NCI-H187 treated with DMSO at 0.1 percent for 48 hours (cell line): ENCODE measurements at places on chromosomes 2 and 18.

DNA sequence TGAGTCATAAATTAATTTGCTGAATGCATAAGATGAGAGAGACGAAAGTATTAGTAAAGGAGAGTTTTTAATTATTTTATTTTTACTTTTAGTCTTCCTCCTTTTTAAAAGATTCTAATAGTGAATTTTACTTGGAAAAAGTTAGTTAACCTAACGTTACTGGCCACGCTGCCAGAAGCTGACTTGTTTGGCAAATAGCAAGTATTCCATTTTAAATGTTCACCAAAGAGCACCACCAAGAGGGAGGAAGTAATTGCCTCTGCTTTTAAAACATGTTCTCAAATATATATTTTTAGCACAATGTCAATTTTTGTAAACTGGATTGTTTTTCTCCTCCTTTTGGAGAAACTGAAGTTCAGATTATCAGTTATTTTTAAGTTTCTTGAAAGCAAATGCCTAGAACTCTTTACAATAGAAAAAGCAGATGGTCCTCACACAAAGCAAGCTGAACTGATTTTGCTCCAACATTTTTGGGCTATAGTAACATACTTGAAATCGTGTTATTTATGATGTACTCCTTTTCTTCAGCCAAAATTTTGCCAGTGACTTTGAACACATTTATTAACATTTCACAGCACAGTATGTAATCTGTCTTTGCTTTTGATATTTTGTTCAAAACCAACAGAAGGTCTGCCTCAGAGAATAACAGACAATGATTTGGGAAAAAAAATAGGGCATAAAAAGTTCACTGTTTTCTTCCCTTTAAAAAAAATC is 1311.0 kb upstream of the FAM98A start:
- no peak for DNase-seq

GRCh38 chr2:72220170-72220569 is 72.5 kb upstream of the CYP26B1 start:
- no peak for DNase-seq

DNA sequence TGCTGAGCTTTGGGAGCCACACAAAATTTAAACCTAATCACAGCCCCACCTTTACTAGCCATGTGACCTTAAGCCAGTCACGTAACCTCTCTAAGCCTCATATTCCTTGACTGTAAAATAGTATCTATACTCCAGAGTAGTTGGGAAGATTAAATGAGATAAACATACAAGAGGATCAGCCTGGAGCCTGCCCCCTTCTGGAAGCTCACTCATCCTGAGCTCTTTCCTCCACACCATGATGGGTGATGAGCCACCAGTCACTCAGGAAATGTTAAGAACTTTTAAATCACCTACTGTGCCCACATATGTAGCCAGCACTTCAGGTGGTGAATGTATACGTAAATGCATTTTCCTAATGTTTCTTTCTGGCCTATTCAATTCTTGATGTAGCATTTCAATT is 195.9 kb upstream of the DDX18 start:
- no peak for DNase-seq

DNA sequence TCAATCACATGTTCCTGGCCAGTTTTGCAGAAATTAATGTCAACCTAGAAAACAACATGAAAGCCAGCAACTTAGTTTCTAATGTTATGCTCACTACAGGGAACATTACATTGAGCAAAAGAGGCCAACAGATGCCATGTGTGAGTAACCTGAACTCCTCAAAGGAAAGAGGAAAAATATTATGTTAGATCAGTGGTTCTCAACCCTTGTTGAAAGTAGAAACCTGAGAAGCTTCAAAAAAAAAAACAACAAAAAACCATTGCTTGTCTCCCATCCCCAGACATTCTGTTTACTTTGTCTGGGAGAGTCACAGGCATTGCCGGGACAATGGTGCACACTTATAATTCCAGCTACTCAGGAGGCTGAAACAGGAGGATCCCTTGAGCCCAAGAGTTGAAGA is 57.7 kb downstream of the METTL4 start:
- DNase-seq = peak; percentile 78

- DNase-seq = no peak
These were observed 36.6 kb upstream of the IKZF2 start for GRCh38 chr2:213187833-213188532.

DNA sequence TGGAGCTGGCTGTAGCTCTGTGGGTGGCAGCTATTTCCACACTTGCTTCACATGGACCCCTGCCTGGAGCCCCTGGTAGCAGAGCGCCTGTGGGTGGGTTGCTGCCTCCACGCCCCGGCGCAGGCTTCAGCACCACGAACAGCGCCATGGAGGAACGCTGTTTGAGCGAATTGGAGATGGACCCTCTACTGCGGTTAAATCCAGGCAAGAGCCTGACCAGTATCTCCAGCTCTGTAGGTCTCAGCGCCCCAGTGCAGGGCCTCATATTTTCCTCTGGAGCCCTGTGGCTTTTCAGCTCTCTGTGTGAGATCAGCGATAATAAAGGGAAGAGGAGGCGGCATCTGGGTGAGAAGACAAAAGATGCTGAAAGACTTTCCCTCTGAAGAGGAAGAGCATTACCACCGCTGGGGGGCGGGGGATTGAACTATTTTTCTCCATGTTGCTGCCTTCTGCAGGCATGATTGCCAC is 12.0 kb downstream of the ONECUT2 start:
- no peak for DNase-seq

DNA sequence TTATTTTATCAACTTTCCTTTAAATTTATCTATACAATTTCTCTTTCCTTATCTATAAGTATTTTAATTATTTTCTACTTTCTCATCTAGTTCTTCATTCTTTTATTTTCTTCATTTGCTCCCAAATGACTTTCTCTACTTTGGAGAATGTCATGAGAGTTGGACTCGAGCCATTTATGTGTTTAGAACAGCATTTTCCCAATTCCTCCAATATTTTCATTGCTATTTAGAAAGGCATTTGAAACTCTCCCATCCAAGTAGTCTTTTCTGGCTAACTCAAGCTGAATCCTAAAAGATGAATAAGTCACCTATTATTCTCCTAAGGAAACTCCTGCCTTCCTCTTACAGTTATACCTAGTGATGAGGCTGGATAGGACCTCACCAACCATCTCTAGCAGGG is 15.8 kb upstream of the FEZ2 start:
- no peak for DNase-seq

DNA sequence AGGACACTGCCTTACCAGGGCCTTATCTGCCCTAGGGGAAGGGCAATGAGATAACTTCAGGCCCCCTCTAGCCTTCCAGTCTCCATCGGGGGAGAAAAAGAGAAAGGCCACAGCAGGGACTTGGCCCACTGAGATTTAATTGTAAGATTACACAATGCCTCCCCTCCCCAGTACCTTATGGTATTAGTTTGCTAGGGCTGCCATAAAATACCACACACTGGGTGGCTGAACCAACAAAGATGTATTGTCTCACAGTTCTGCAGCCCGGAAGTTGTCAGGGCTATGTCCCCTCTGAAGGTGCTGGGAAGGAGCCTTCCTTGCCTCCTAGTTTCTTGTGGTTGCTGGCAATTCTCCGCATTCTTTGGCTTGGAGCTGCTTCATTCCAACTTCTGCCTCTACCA is 34.8 kb upstream of the SPATA3 start:
- DNase-seq = no peak

DNA sequence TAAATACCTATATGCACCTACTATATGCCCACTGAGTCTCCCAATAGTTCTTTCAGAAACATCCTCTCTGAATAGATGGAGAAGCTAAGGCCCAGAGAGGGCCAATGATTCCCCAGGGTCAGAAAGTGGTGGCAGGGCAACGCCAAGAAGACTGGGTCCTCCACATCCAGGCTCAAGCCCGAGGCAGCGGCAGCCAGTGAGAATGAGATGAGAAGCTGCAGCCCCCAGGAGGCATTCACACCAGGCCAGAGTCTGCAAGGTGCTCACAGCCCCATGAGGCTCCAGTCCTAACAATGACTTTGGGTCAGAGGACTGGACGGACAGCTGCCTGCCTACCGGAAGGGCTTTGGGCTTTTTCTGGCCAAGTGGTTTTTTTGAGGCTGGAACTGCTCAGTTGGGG is 3.5 kb downstream of the TEX261 start:
- DNase-seq = no peak

DNA sequence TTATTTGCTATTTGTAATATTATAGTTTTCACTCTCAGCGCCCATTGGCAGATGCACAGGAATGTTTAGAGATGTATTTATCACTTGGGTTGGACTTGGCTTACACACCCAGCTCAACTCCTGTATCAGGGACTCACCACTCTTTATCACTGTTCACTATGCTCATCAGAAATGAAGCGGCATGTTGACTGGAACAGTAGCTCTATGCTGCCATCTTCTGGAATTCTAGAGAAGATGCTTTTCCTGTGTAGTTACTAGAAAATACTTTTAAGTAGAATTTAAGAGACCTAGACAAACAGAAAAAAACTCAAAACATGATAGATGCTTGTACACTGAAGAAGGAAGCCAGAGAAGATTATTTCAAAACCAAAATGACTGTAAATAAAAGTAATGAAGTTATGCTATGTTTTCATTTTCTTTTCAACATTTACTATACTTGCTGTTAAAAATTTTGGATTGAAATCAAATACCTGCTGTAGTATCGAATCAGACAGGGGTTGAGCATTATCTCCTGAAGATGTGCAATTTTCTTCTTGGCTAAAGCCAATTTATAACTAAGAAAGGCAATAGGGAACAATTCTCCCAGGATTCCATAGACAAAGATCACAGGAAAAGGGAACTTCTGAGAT is 47.4 kb upstream of the NXPH2 start:
- peak; percentile 7 for DNase-seq

DNA sequence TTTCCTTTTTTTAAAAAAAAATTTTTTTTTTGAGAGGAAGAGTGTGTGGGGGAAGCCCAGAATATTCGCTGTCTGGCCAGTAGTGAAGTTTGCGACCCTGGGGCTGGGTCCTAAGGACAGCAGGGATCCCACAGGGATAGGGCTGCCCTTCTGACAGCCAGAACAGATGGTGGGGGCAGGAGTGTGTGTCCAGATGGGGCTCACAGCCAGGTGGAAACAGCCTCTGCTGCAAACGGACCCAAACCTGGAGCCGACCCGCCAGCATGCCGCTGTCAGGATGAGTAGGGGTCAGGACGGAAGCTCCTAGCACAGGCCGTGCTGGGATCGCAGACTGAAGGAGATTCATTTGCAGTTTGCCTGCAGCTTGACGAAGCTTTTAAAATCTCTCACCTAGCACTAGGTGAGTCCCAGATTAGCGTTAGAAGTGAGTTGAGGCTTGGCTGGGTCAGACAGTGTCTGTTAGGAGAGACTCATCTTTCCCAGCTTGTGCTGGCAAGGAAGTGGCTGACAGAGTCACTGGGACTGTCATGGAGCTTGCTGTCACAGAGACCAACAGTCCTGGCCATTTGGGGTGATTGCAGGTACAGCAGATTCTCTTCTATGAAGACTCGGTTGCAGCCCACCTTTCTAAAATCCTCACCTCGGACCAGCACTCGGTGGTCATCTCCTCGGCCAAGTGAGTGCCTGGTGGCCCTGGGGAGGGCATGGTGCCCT is 93.4 kb downstream of the DGKD start:
- DNase-seq = no peak

GRCh38 chr18:68354176-68354575 is 360.7 kb downstream of the TMX3 start:
- DNase-seq = no peak

- DNase-seq = no peak
These were observed 139.6 kb downstream of the INSIG2 start for GRCh38 chr2:118227698-118228508.

DNA sequence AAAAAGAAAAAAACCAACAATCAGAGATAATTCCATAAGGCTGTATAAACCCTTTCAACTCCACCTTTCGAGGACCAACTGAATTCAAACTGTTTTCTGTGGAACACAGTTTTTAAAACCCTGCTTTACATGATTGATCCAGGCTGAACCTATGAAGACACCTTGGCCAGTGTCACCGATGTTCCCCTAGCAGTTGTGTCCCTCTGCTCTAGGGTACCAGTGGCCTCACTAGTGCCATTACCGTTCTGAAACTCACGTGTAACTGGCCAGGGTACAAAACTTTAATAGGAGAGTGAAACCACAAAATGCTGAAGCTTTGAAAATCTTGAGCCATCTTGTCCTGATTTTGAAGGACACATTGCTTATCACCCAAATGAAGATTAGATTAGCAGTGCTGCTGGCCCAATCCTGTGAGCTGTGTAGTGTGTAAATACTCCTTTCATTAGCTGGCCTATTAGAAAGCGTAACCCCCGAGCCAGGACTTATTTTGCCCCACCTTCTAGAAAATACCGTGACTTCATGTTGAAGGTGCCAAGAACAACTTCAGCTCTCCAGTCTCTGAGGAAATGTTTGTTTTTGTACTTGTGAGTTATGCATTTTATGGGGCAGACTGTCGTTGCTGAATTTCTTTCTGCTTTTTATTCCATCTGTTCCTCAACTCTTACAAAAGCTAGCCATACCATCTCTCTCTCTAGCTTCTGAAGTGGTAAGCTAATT is 147.8 kb upstream of the MAP3K20 start:
- no peak for DNase-seq

DNA sequence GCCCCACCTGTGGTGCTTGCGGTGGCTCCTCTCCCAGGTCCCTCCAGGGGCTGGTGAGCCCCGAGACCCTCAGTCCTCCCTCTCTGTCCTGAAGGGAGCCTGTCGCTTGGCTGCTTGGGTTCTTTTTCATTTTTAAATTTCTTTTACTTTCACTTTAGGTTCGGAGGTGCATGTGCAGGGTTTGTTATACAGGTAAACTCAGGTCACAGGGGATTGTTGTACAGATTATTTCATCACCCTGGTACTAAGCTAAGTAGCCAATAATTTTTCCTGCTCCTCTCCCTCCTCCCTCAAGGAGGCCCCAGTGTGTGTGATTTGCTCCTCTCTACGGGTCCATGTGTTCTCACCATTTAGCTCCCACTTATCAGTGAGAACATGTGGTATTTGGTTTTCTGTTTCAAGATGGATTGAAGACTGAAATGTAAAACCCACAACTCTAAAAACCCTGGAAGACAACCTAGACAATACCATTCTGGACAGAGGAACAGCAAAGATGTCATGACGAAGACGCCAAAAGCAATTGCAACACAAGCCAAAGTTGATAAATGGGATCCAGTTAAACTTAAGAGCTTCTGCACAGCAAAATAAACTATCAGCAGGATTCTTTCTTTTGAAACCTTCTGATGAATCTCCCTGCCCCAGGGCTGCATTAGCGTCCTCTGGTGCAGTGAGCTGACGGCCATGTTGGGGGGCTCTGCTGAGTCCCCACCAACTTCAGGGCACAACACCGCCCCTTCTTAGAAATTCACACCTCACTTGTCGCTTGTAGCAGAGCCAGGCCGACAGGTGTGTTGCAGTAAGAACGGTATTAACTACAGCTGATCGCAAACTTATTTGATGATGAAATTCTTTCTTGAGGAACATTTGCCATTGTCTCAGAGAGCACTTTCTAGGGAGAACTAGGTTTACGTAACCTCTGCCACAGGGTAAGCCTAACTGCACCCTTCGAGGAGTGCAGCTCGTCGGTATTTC is 135.3 kb downstream of the ZNF236 start:
- no peak for DNase-seq

GRCh38 chr2:86213699-86214502 is 14.6 kb downstream of the MRPL35 start:
- DNase-seq = no peak

GRCh38 chr2:148642891-148643416 is 1.6 kb upstream of the EPC2 start:
- DNase-seq = no peak
